ENCODE measurements at places on chromosomes 4 and X. TPM values are rescaled to one million over a fixed set of nuclear protein-coding genes. Genes with fewer than 3 reads are reported as not detected.

- DNase-seq: no peak
Measured at GRCh38 chr4:26753617-26754016, 107.0 kb upstream of the STIM2 start.

DNA sequence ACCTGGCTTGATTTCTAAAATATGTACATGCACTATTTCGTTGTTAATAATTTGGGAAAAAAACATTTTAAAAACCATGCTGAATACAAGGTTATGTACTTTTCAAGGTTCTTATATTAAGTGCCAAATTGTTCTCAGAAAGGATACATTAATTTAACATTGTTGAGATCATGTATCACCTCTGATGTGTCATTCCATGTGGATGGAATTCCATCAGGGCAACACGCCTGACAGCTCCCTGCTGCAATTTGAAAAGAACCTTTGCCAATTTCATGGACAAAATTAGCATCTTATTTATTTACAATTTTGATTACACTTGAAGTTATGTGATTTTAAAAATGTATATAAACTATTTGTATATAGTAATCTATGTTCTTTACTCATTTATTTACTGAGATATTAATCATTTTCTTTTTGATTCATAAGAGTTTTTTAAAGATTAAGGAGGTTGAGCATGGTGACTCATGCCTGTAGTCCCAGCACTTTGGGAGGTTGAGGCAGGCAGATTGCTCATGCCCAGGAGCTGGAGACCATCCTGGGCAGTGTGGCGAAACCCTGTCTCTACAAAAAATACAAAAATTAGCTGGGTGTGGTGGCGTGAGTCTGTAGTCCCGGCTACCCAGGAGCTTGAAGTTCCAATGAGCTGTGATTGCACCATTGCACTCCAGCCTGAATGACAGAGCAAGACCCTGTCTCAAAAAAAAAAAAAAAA is 142.8 kb downstream of the ENPP6 start:
- DNase-seq: no peak

DNA sequence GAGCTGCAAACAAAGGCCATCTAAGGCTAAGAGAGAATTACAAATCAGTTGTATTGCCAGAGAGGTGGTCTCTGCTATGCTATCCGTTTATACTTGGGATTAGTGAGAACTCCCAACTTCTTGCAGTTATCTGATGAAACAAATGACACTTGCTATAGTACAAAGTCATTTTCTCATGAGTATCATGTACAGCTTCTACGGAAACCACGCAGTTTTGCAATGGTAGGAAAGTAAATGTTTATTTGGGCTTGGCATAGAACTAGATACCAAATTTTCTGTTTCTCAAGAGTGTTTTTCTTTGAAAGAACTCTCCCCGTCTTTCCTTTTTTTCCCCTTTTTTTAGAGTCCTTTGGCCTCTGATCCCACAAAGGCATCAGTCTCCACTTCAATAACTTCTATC is 128.2 kb upstream of the ENPEP start:
- no peak for DNase-seq

GRCh38 chr4:143109376-143109775 is 75.3 kb upstream of the USP38 start:
- DNase-seq: no peak

- no peak for DNase-seq
Measured at GRCh38 chr4:140019619-140020347, 134.2 kb downstream of the MAML3 start.

- DNase-seq: peak; percentile 16
Measured at GRCh38 chr4:170674176-170674575, 584.4 kb upstream of the AADAT start.

- DNase-seq: no peak
Measured at GRCh38 chr4:89216866-89217265, 90.7 kb downstream of the GPRIN3 start.

- no peak for DNase-seq
Measured at GRCh38 chr4:94917146-94917545, 159.4 kb downstream of the BMPR1B start.

The COMMD8 gene
- 54.2 TPM for total RNA-seq

The TMEM154 gene
- total RNA-seq: 72.2 TPM

The PRRG3 gene
- not detected for total RNA-seq

Measured in A172 (cell line).